Foreskin keratinocyte (primary cell): ENCODE measurements at places on chromosomes 5 and 9. TPM values are rescaled to one million over a fixed set of nuclear protein-coding genes. Genes with fewer than 3 reads are reported as not detected.
A peak's percentile ranks its signal among the peaks of the same experiment; 100 is the strongest.

Gene IL6ST
- total RNA-seq, result 78.4 and 86.4 TPM in 2 replicates

Gene CCL27
- total RNA-seq, result 0.49 and 0.95 TPM in 2 replicates

Gene ENTPD8
- total RNA-seq, result not detected in 2 replicates

Gene DMGDH
- total RNA-seq, result 0.07 and 0.17 TPM in 2 replicates

- DNase-seq, result peak; percentile 69
These were observed 198.8 kb upstream of the EFNA5 start for GRCh38 chr5:107869438-107870115.

DNA sequence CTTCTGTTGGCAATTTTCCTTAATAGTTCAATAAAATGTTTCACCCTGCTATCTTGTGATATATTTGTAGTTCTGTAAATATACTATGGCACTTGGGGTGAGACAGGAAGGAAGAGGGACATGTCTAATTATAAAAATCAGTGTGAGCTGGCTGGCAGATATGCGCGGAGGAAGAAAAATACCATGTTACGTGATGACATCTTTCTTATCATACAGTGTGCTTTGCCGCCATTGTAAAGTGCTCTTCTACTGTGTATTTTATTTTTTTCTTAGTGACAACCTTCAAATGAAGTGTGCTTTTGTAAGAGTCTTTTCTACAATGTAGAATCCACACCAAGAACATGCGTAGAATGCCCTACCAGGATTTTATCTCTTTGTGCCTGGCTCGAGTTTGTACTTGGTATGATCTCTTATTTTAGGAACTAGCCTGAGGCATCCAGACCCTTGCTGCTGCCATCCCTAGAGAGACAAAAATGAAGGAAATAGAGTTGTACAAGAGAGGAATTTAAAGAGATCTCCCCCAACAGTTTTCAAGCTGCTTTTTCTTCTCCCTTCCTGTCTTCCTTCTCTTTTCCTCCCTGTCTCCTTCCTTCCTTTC is 46.7 kb upstream of the RIOK2 start:
- DNase-seq, result no peak

- DNase-seq, result no peak
These were observed 90.9 kb upstream of the PHYKPL start for GRCh38 chr5:178323541-178323865.

DNA sequence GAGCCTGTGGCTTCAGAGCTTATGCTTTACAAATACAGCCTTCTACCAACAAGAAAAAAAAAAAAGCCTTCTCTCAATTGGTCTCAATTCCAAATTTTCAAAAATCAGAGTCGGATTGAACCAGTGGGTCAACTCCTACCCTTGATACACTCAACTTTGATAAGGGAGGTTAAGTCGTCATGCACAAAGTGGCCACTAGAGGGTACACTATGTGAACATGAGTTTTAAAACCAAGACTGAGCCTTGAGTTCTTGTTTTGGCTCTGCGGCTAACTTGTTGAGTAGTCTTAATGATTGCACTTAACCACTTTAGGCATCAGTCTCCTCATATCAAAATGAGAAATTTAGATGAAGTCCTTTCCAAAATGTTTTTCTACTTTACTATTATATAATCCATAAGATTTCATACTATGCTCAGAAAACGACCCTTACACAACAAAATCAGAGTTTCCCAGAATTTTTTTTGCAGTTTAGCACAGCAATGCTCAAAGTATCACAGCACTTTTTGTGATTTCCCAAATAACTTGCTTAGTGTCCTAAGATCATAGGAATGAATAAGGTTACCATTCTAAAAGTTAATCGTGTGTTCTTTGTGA is 92.9 kb upstream of the MTAP start:
- no peak for DNase-seq

- no peak for DNase-seq
These were observed 54.5 kb upstream of the OLFM1 start for GRCh38 chr9:135032868-135033460.

GRCh38 chr5:59040024-59040803 is 457.3 kb downstream of the RAB3C start:
- DNase-seq, result no peak

DNA sequence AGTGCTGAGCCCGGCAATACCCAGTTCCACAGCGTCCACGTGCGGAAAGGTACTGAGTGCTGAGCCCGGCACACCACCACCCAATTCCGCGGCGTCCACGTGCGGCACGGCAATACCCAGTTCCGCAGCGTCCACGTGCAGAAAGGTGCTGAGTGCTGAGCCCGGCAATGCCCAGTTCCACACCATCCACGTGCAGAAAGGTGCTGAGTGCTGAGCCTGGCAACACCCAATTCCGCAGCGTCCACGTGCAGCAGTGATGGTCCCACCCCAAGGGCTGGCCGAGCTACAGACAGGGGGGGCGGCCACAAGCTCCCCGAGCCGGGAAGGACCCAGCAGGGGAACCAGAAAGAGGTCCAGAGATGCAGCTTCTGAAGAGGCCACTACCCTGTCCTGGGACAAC is 20.2 kb downstream of the SLC12A7 start:
- no peak for DNase-seq

DNA sequence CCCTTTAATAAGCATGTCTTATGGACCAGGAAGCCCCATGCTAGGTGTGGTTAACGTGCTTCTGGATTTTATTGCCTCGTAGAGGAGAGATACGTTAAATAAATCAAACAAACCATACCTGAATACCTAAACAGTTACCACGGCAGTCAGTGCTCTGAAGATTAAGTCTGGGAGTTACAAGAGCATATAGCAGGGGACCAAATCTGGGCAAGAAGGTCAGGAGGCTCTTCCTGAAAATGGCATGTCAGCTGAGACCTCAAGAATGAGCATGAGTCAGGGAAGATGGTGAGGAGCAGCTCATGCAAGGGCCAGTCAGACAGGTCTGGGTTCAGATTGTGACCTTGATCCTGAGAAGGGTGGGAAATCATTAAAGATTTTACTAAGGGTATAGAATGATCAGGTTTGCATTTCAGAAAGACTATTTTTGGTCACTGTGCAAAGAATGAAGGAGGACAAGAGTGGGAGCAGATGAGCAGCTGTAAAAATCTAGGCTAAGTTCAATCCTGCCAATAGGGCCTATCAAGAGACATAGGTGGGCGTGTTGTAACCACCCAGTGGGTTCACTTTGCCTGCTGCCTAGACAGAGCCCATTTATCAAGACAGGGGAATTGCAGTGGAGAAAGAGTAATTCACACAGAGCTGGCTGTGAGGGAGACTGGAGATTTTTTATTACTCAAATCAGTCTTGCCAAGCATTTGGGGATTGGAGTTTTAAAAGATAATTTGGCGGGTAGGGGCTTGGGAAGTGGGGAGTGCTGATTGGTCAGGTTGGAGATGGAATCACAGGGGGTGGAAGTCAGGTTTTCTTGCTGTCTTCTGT is 4.8 kb upstream of the ZNF366 start:
- DNase-seq, result no peak

DNA sequence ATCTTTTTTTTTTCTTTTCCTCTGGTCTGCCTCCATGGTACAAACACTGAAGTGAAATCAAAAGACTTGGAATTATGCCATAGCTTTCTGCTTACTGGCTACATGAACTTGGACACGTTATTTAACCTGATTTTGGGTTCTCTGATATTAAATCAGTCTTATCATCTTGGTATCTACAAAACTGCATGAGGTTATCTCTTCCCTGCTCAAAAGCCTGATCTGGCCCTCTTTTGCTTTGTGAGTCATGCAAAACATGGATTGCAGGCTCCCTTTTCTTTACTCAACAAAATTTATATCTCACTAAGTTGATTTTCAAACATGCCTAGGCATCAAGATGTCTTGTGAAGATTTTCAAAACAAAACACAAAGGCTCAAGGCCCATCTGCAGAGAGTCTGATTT is 45.9 kb upstream of the FST start:
- no peak for DNase-seq

- no peak for DNase-seq
These were observed 20.5 kb downstream of the C1QTNF2 start for GRCh38 chr5:160349935-160350303.

- no peak for DNase-seq
These were observed 14.4 kb downstream of the ADAMTS19 start for GRCh38 chr5:129474544-129474943.
